Cortex of kidney (tissue), 1 donor: ENCODE measurements at places on chromosomes 6 and 20.

GRCh38 chr20:22368235-22368634 lies 216.1 kb downstream of the FOXA2 start:
- no peak for DNase-seq

DNA sequence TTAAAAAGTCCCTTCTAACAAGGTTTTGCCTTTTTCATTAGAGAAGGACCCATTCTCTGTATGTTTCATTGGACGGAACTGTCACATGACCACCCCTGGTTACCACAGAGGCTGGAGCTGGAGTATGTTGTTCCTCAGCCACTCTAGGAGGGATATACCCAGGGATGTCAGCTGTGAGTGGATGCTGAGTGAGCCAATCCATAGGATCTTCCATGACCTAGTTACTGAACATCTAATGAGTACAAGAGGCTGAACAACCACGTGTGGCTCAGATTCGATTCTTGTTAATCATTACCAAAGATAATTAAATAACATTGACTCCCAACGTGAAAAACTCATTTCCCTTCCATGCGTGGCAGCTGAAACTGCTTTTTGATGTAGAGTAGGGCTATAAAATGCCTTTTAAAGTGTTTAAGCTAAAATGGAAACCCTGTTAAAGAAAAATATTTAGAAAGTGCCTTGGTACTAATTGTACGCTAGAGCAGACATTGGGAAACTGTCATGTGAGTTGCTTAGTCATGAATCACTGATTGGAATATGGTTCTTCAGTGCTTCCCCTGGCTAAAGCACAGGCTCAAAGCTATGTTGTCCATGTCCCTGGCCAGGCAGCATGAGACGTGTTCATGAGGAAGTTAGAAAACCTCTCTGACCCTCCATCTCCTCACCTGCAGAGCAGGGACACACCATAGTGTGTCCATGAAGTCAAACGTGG lies 256.1 kb downstream of the ZNF217 start:
- DNase-seq, result no peak

DNA sequence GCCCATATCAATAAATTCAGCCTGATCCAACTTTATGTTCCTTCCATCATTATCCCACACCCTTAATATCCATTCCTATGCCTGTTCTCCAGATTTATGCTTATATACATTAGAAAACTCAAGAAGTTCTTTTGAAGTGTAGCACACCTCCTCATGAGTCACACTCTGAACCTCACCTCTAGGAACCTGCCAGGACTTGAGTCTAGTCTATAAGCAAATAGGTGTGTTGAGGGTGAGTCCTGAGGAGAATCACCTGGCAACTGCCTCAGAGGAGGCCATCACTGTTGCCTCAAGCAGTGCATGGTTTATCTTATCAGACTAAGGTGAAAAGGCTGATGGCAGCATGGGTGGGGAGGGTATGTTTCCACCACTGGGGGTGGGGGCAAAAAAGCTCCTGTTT lies 496.7 kb downstream of the C6orf118 start:
- DNase-seq, result no peak

- no peak for DNase-seq
These were observed 213.0 kb upstream of the CDYL start for GRCh38 chr6:4563156-4563555.

- no peak for DNase-seq
These were observed 66.7 kb downstream of the LRRC1 start for GRCh38 chr6:53861518-53861917.

DNA sequence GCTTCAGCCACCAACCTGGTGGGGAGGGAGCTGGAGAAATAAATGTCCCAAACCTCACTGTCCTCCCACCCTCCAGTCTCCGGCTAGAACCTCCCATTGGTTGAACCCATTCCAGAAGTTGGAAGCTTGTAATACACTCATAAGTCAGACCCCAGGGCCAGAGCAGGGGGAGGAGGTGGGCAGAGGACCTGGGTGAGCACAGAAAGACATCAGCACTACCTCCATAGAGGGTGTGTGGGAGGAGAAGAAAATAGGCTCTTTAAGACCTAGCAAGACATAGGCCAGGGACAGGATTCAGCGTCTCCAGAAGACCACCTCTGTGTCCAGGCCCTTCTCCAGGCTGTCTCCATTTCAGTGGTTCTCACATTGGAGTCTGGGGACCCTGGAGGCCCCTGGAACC lies 73.3 kb upstream of the TOP1 start:
- DNase-seq, result no peak

DNA sequence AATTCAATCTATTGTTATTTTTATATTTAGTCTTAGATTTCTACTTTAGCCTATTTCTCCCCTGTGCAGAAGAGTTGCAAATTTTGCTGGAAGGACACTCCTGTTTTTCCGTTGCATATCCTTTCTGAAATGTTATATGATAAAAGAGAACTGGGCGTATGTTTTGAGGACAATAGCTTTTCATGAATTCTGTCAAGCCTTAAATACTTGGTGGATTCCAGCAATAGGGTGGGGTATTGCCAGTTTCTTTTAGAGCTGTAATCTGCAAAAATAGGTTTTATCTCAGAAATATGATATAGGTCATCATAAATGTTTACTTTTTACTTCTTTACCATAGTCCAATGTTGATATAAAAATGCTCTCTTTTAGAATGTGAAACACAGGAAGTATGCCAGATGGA lies 42.0 kb downstream of the VTA1 start:
- DNase-seq, result no peak

DNA sequence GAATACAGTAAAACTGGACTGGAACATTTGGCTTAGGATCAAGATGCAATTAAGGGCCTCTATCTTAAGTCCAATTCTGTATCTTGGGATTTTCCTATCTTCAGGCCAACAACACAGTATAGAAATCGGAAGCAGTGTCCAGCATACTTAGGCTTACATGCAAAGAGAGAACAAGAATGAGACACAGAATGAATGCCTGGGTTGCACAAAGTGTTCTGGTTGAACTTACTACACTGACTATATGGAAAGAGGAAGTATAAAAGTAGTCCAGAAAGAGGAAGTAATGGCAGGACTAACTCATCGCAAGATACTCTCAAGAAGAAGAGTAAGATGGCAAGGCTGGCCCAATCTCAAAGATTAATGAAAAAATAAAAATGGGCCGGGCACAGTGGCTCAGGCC lies 87.6 kb downstream of the BTBD9 start:
- DNase-seq, result no peak

DNA sequence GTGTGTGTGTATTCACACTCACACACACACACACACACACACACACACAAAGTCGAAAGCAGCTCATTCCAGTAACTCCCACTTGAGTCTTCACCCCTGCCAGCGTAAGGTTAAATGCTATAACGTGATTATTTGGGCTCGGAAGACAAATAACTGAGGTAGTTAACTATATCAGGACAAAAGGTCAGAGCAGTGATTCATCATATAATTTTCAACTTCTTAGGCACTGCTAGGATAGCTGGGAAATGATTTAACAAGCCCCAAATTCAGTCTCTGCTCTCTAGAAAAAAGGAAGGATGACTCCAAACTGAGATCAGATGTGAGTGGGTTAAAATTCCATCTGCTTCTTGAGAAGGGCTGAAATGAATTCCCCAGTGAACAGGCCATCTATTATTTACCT lies 30.7 kb downstream of the HDGFL1 start:
- DNase-seq, result no peak

DNA sequence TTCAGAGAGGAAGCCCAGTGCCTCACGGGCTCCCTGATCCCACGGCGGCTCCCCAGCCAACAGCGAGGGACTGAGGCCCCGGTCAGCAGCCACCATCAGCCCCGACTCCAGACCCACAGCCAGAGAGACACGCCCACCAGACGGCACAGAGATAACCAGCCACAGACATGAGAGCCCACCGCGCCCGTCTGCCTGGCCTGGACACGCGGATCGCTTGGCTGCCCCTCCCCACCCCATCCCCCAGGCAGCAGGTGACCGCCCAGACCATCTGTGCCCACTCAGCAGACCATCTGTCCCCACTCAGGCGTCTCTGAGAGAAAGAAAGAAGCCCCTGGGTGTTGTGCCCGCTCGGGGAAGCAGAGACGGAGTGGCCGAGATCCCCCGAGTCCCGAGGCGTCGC lies 55.5 kb upstream of the CHRNA4 start:
- no peak for DNase-seq

- DNase-seq, result no peak
These were observed 12.8 kb upstream of the NUP153 start for GRCh38 chr6:17719323-17720041.

DNA sequence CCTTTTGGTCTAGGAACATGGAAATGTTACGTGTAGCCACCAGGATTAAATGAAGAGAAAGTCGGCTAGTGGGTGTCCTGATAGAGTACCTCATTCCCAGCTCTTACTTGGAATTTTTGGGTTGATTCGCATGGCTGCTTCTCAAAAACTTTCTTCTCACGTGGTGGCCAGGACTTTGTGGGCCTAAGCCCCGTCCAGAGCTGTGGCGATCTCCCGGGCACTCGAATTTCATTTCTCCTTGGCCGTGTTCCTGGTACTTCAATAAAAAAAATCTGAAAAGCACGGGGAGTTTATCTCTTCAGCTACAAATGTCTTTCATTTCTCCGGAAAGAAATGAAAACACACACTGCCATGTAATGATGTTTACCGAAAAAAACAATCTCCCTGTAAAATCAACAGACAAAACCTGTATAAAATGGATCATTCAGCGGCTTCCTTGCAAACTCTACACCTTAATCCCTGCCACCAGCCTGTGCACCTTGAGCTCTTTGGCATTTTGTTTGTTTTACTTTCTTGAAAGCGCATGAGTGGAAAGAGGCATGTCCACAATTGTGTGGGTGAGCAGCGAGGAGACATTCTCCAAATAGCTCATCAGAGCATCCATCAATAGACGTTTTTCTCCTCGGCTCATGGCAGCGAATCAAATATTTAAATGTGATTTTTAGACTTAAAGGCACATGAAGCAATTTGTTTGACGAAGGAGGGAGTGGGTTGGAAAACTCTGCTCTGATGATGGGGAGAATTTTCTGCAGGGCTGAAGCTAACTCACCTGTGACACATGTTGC lies 173.1 kb downstream of the TFAP2C start:
- DNase-seq, result no peak

GRCh38 chr20:10719740-10720385 lies 46.1 kb upstream of the JAG1 start:
- no peak for DNase-seq

- DNase-seq, result no peak
These were observed 71.9 kb downstream of the NOL4L start for GRCh38 chr20:32513031-32513866.

- no peak for DNase-seq
These were observed 24.1 kb downstream of the CFAP61 start for GRCh38 chr20:20076297-20077065.

DNA sequence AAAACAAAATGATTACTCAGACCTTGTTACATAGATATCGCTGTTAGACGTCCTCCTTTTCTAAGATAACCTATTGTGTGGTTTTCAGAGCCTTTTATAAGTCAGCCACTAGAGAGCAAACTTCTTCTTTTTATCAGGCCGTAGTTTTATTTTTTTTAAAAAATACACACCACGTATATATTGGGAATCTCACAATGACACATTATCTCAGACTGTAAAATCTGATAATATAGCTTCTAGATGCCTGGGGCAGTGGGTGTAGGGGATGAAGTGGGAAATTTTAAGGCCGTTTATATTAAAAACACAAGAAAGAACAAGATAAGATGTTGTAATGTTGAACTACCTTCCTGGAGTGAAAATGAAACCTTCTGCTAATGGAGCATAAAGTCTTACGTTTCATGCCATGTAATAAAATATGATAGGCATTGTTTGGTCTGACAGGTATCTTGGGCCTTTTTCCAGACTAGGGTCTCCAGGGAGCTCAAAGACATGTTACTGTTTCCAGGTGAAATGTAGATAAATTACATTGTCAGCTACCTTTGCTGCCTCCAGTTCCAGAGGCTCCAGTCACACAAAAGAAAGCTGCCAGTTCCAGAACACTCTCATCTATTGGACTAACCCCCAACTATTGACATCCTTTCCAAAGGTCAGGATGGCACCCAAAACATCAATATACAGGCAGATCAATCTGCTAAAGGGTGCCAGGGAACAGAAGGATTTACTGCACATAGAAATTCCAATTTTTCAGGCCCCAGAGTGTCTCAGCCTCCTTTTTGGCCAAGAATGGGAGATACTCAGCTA lies 130.2 kb upstream of the AKIRIN2 start:
- no peak for DNase-seq

DNA sequence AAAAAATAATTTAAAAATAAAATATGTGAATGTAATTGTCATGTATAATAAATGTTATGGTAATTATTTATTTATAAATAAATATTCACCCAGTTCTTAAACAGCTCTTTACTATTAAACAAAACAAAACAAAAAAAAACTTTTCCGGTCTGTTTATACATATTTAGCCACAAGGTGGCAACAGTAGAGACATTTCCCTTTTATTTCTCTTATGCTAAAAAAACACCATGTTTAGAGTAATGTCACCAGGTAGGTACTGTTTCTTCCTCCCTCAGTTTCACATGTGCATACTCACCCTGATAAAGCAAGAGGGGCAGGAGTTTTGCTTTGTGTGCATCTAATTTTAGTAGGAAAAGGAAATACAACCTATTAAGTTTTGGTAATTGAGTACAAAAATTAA lies 610.4 kb upstream of the IMPG1 start:
- no peak for DNase-seq

DNA sequence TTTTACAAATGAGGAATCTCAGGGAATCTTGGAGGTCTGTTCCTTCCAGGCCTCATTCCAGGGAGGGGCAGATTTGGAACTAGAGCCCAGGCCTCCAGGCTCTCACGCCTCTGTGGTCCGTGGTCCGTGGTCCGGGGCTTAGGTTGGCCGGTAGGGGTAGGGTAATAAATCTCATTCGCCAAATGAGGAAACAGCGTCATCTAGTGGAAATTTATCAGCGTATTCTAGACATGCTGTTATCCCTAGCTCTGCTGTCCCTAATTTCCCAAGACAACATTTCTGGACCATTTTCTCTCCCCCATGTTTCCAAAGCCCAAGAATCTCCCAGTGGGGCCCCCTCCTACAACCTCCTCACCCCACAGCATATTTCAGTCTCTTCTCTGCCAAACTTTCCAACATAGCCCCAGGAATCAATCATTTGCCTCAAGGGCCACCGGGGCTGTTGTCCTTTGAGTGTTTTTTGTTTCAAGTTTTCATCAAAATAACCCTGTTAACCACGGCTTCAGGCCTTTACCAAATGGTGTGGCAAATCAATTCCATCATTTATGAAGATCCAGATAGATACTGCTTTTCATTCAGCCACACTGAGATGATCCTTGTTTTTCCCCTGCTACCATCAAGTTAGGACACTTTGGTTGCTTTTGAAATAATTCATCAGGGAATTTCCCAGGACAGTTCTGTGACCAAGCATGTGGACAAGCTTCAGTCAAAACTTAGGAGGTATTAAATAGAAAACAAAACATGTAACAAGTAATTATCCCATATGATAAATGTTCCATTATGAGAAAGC lies 126.8 kb downstream of the ALDH8A1 start:
- DNase-seq, result no peak

DNA sequence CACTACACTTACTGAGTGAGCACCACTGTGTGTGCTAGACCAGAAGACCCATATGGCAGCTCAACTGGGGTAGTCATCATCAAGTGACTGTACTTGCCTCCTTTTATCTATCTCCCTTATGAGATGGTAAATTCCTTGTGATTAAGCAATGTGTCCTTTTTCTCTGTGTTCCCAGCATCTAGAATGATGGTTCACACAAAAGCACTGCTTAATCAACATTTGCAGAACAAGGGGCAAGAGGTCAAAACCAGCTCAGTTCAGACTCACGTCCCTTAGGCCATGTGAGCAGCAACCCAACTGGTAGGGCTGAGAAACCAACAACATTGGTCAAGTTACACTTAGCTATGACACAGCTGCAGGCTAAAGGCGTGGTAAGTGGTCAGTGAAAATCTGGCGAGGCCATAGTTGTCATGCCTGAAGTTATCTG lies 10.0 kb downstream of the TRAM2 start:
- DNase-seq, result no peak

- no peak for DNase-seq
These were observed 1303.9 kb upstream of the GJE1 start for GRCh38 chr6:140828856-140829255.
